Pulmonary artery endothelial cell (primary cell): ENCODE measurements at places on chromosomes 5 and 9. TPM values are rescaled to one million over a fixed set of nuclear protein-coding genes. Genes with fewer than 3 reads are reported as not detected.

Gene TMEM252
- total RNA-seq: not detected in 2 replicates

Gene CDKN2B
- total RNA-seq: 2.3 and 3.5 TPM in 2 replicates

Gene CHSY3
- 2.1 and 3.6 TPM in 2 replicates for total RNA-seq

Gene FOXD4L5
- 0.11 and 0.13 TPM in 2 replicates for total RNA-seq

Gene SPEF2
- total RNA-seq: 0.88 and 0.92 TPM in 2 replicates

Gene TSSK1B
- total RNA-seq: not detected in 2 replicates

Gene REEP2
- total RNA-seq: 2.0 and 4.2 TPM in 2 replicates

Gene DNAH5
- 0.07 and 0.49 TPM in 2 replicates for total RNA-seq

Gene TMC1
- total RNA-seq: 0.46 and 0.99 TPM in 2 replicates

Gene PCDHB10
- total RNA-seq: 0.33 and 0.46 TPM in 2 replicates

Gene ORM2
- not detected in 2 replicates for total RNA-seq

Gene FCN2
- total RNA-seq: not detected in 2 replicates

Gene NPR3
- total RNA-seq: 0.04 and 0.07 TPM in 2 replicates

Gene FAM153A
- total RNA-seq: not detected in 2 replicates

Gene RNF183
- total RNA-seq: not detected in 2 replicates

Gene SCAI
- 5.9 and 7.8 TPM in 2 replicates for total RNA-seq

Gene SLC6A7
- not detected in 2 replicates for total RNA-seq

Gene BTNL8
- total RNA-seq: not detected in 2 replicates

Gene PCDHA6
- total RNA-seq: 0.40 and 0.88 TPM in 2 replicates

Gene LCN15
- total RNA-seq: not detected in 2 replicates

Gene PELO
- total RNA-seq: 18.4 and 27.1 TPM in 2 replicates

Gene SLC1A3
- total RNA-seq: 0.07 TPM in 1 of 2 replicates, not detected in the other

Gene DOK3
- 2.0 and 2.6 TPM in 2 replicates for total RNA-seq

Gene GRIN1
- total RNA-seq: 0.04 and 0.26 TPM in 2 replicates

Gene CNOT6
- 19.3 and 23.6 TPM in 2 replicates for total RNA-seq

Gene PGM5
- total RNA-seq: 0.07 and 0.26 TPM in 2 replicates

Gene RANBP3L
- not detected in 2 replicates for total RNA-seq

Gene LHX6
- 0.13 and 0.14 TPM in 2 replicates for total RNA-seq

Gene C1QTNF3
- 0.59 and 0.67 TPM in 2 replicates for total RNA-seq

Gene N4BP3
- total RNA-seq: 11.0 and 16.6 TPM in 2 replicates

Gene SLC4A9
- not detected in 2 replicates for total RNA-seq

Gene PCDHGA6
- 1.3 and 1.4 TPM in 2 replicates for total RNA-seq

Gene RNF180
- 5.0 and 6.8 TPM in 2 replicates for total RNA-seq
